ENCODE measurements at places on chromosomes 5 and 9.

DNA sequence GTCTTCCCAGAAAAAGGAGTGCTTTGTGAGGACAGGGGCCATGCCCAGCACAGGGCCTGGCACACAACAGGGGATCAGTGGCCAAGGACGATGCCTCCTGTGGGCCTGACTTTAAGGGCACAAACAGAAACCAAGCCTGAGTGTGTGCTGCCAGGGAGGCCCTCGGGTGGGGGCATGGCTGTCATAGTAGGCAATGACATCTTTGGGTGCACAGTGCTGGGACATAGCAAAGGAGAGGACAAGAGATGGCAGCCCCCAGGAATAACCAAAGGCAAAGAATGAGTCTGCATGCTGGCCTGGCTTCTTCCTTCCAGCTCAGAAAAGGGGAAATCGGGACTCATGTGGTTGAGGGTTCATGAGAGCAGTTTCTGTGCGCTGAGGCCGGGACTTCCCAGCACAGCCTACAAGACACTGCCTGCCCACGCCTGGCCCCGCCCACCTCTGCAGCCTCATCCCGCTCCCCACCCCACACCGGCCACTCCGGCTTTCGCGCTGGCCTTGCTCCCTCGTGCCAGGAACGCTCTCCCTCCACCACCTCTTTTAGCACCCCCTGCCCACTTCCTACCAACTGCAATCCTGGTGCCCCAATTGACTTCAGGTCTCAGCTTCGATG lies 13.8 kb upstream of the LHX2 start:
- DNase-seq = no peak

- DNase-seq = no peak
These were observed 101.3 kb downstream of the NUDT12 start for GRCh38 chr5:103461243-103461642.

GRCh38 chr9:115042781-115043509 lies 75.0 kb downstream of the TNC start:
- no peak for DNase-seq

DNA sequence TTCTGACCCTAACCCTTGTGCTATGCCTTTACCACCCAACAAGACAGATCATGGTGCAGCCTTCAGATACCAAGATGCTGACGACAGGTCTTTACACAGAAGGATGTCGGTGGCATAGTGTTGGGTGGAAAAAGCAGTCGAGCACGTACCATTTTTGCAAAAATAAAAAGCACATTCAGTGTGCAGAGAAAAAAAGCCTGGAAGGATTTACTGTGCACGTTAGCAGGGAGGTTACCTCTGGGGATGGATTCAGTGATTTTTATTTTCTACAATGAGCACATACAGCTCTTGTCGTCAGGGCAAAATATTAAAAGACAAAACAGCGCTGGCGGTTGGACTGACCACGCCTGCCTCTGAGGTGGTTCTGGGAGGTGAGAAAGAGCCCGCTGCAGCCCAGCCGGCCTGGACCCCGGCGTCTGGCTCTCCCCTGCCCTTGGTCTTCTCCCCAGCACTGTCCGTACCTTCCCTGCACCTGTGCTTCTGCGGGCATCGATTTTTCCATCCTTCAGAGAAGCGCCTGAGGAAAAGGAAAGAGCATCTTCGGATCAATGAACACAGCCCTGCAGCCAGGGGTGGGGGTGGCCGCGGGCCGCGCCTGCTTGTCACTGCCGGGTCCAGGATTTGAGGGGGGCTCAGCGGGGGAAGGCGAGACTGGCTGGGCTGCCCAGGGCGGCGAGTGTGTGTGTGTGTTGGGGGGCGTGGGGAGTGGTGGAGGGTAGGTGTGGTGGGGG lies 200.0 kb upstream of the IER5L start:
- no peak for DNase-seq

DNA sequence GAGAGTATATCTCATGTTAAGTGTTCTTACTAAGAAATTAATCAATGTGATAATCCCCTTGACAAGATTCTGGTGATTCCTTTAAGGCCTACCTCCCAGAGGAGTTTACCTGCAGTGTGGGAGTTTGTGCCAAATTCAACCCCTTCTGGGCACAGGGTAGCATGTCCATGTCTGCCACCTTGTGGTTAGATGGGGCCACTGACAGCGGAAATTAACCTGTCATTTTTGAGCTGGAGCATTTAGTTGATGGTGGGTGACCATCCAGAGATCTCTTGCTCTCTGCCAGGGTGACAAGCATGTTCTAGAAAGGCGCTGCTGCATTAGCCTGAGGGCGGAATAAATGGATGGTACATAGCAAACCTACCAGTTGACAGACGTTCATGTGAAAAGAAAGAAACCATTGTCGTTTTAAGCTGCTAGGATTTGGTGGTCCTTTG lies 132.2 kb downstream of the FBXO4 start:
- peak; percentile 21 for DNase-seq

- no peak for DNase-seq
These were observed 16.8 kb downstream of the IRX4 start for GRCh38 chr5:1865948-1866347.

All from stimulated activated CD4-positive, alpha-beta T cell treated with anti-CD3 and anti-CD28 coated beads, Interleukin-12 subunit alpha, Interleukin-12 subunit beta, amount 100 ng/mL, for 24 hours (primary cell).